ENCODE measurements at places on chromosomes 2 and 18. TPM values are rescaled to one million over a fixed set of nuclear protein-coding genes. Genes with fewer than 3 reads are reported as not detected.
A peak's percentile ranks its signal among the peaks of the same experiment; 100 is the strongest.

DNA sequence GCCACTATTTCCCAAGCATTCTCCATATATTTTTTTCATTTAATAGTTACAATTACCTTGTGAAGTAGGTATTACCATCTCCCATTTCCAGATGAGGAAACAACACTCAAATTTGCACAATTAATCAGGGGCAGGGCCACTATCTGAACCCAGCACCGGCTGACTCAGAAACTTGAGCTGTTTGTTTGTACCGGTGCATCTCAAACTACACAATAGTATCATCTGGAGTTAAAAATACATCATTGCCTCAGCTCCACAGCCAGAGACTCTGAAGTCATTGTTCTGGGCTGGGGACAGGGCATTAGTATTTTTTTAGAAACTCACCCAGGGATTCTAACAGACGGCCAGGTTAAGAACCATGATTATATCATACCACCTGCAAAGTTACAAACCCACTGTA lies 55.9 kb downstream of the CDCA7 start:
- H3K27ac ChIP-seq: no peak overlapping the region
- no peaks in the 10 kb centered on the region for H3K27me3 ChIP-seq
- no peaks in the 10 kb centered on the region for H3K36me3 ChIP-seq
- DNase-seq: no peak
- H3K4me1 ChIP-seq: no peaks in the 10 kb centered on the region

- DNase-seq: no peak
- H3K27ac ChIP-seq: no peak overlapping the region
- H3K4me1 ChIP-seq: no peaks in the 10 kb centered on the region
- H3K27me3 ChIP-seq: no peaks in the 10 kb centered on the region
- H3K36me3 ChIP-seq: no peaks in the 10 kb centered on the region
Observed at GRCh38 chr2:112782234-112782799, 2.0 kb downstream of the IL1A start.

DNA sequence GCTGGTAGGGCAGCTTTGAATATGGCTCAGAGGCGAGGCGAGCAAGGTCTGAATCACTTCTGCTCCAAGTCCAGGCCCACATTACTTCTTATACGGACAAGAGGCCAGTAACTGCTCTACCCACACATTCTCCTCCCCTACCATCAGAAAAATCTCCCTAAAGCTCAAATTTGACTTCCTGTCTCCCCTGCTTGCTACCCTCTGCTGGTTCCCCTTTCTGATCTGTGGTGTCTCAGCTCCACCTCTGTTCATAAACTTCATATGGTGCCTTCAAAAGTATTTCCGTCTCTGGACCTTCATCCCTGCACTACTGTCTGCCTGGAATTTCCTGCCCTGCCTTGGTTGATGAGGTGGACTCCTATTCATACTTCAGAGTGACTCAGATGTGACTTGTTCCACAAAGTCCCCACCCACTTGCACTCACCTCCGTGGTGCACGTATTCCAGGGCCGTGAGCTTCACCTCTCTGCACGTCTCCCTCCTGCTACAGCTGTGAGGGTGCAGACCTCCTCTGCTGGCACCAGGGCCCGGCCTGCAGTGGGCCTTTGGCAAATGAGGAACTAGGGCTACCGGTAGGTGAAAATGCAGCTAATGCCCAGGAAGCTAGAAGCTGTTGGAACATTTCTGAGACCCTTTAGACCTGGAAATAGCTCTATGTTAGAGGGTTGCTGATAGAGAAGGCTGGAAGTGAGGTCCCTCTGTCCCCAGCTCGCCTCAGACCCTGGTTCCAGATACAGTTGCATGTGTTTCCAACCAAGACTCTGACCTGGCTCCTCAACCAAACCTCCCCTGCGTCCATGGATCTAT lies 24.6 kb upstream of the KCMF1 start:
- no peaks in the 10 kb centered on the region for H3K4me1 ChIP-seq
- H3K4me3 ChIP-seq: no peak overlapping the region
- no peak overlapping the region for H3K27ac ChIP-seq
- H3K27me3 ChIP-seq: no peaks in the 10 kb centered on the region
- DNase-seq: no peak

DNA sequence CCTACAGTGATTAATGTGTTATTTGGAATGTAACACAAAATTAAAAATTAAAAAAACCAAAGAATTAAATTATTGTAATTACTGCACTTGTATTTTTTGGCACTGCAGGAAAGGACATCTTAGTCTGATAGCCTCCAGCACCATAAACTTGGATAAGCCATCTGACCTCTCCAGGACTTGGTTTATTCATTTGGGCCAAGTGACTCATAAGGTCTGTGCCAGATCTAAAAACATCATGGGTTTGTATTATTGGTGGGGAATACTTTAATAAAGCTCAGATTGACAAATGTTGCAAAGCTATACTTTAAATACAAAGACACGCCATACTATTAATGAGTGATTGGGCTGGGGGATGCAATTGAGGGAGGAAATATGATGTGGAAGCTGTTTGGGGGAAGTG lies 225.2 kb downstream of the ZNF521 start:
- no peak overlapping the region for H3K4me3 ChIP-seq
- no peak overlapping the region for H3K27ac ChIP-seq
- no peaks in the 10 kb centered on the region for H3K36me3 ChIP-seq
- DNase-seq: no peak
- no peaks in the 10 kb centered on the region for H3K27me3 ChIP-seq

GRCh38 chr2:102460467-102460866 lies 12.6 kb upstream of the SLC9A4 start:
- no peak for DNase-seq
- H3K4me3 ChIP-seq: no peak overlapping the region
- no peak overlapping the region for H3K27ac ChIP-seq
- no peaks in the 10 kb centered on the region for H3K27me3 ChIP-seq

GRCh38 chr2:74983631-74984392 lies 25.4 kb downstream of the POLE4 start:
- H3K4me1 ChIP-seq: no peaks in the 10 kb centered on the region
- DNase-seq: no peak
- no peaks in the 10 kb centered on the region for H3K27me3 ChIP-seq
- no peak overlapping the region for H3K4me3 ChIP-seq
- H3K27ac ChIP-seq: no peak overlapping the region
- no peaks in the 10 kb centered on the region for H3K36me3 ChIP-seq

- H3K4me3 ChIP-seq: no peak overlapping the region
- H3K27me3 ChIP-seq: no peaks in the 10 kb centered on the region
- no peaks in the 10 kb centered on the region for H3K36me3 ChIP-seq
- H3K27ac ChIP-seq: no peak overlapping the region
- DNase-seq: no peak
- no peaks in the 10 kb centered on the region for H3K4me1 ChIP-seq
Observed at GRCh38 chr2:206962966-206963365, 23.6 kb downstream of the CPO start.

- H3K27ac ChIP-seq: no peak overlapping the region
- no peak overlapping the region for H3K4me3 ChIP-seq
- H3K4me1 ChIP-seq: peaks cover 13% of the 10 kb centered on the region
- DNase-seq: no peak
- no peaks in the 10 kb centered on the region for H3K27me3 ChIP-seq
Observed at GRCh38 chr2:113202305-113203216, 28.8 kb downstream of the PSD4 start.

DNA sequence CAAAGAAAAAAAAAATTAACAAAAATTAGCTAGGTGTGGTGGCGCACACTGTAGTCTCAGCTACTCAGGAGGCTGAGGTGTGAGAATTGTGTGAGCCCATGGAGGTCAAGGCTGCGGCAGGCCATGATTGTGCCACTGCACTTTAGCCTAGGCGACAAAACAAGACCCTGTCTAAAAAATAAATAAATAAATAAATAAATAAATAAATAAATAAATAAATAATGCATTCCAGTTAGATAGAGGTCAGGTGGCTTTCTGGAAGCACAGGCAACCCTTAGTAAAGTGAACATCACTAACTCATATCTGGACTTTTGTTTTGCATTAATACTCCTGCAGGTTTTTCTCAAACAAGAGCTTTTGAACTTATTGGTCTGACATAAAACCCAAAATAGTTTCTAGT lies 206.8 kb downstream of the L3MBTL4 start:
- no peaks in the 10 kb centered on the region for H3K4me1 ChIP-seq
- H3K27me3 ChIP-seq: no peaks in the 10 kb centered on the region
- no peak for DNase-seq
- H3K36me3 ChIP-seq: peaks cover 4% of the 10 kb centered on the region
- H3K27ac ChIP-seq: no peak overlapping the region

The GALR1 gene
- total RNA-seq: 1.1 TPM

DNA sequence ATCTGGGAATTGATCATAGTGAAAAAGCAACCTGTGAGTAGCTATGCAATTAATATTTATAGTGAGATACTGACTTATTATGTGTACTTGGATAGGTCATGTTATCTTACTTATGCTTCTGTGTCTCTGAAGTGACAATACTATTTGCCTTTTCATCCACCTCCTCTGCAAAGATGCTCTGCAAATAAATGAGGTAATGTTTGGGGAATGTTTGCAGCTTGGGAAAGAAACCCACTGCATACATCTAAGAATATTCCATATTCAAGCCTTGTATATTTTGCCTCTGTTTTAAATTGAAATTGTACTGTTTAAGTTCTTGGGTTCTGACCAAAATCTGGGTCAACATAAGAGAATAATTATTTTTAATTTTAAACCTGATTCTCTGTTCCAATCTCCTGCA lies 217.4 kb upstream of the DTNA start:
- no peak for DNase-seq
- no peaks in the 10 kb centered on the region for H3K4me1 ChIP-seq
- no peaks in the 10 kb centered on the region for H3K36me3 ChIP-seq
- peaks cover 8% of the 10 kb centered on the region for H3K27me3 ChIP-seq
- H3K27ac ChIP-seq: no peak overlapping the region
- H3K4me3 ChIP-seq: no peak overlapping the region

GRCh38 chr18:59918320-59918755 lies 18.5 kb downstream of the PMAIP1 start:
- no peaks in the 10 kb centered on the region for H3K4me1 ChIP-seq
- no peaks in the 10 kb centered on the region for H3K27me3 ChIP-seq
- no peak overlapping the region for H3K4me3 ChIP-seq
- no peaks in the 10 kb centered on the region for H3K36me3 ChIP-seq
- no peak overlapping the region for H3K27ac ChIP-seq
- peak; percentile 72 for DNase-seq

GRCh38 chr2:15812187-15812780 lies 128.1 kb upstream of the MYCN start:
- H3K36me3 ChIP-seq: no peaks in the 10 kb centered on the region
- no peak for DNase-seq
- H3K27ac ChIP-seq: no peak overlapping the region
- H3K27me3 ChIP-seq: no peaks in the 10 kb centered on the region

The CCDC150 gene
- total RNA-seq: not detected

DNA sequence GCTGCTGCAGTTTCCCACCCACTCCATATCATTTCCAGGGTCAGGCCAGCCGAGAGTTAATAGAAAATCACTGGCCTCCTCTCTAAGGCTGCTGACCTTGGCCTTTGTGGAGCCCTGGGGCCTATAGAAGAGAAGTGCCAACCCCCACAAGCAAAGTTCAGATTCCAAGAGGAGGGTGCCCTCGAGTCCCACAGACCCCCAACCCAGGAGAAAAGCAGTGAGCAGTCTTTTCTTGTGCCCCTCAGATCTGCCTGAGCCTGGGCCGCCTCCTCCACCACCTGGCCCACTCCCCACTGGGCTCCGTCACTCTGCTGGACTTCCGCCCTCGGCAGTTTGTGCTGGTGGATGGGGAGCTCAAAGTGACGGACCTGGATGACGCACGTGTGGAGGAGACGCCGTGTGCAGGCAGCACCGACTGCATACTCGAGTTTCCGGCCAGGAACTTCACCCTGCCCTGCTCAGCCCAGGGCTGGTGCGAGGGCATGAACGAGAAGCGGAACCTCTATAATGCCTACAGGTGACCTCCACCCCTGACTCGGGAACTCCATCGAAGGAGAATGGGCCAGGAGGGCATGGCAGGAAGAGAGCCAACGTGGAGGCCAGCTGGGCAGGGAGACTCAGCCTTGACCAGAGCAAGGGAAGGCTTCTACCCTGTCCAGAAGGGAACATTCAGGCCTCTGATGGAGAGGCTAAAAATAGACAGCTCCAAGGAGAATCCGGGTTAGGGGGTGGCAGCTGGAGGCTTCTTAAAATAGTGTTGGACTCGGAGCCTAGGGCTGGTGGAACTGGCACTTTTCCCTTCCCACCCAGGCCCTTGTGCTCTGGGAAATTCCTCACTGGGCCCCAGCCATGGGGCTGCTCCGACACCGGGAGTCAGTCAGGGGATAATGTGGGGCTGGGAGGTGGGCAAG lies 6.2 kb downstream of the PKDCC start:
- DNase-seq: peak; percentile 35
- no peaks in the 10 kb centered on the region for H3K27me3 ChIP-seq
- no peaks in the 10 kb centered on the region for H3K36me3 ChIP-seq

- DNase-seq: no peak
- H3K27ac ChIP-seq: no peak overlapping the region
- no peaks in the 10 kb centered on the region for H3K4me1 ChIP-seq
- no peak overlapping the region for H3K4me3 ChIP-seq
Observed at GRCh38 chr2:118980573-118980972, 38.6 kb downstream of the MARCO start.

DNA sequence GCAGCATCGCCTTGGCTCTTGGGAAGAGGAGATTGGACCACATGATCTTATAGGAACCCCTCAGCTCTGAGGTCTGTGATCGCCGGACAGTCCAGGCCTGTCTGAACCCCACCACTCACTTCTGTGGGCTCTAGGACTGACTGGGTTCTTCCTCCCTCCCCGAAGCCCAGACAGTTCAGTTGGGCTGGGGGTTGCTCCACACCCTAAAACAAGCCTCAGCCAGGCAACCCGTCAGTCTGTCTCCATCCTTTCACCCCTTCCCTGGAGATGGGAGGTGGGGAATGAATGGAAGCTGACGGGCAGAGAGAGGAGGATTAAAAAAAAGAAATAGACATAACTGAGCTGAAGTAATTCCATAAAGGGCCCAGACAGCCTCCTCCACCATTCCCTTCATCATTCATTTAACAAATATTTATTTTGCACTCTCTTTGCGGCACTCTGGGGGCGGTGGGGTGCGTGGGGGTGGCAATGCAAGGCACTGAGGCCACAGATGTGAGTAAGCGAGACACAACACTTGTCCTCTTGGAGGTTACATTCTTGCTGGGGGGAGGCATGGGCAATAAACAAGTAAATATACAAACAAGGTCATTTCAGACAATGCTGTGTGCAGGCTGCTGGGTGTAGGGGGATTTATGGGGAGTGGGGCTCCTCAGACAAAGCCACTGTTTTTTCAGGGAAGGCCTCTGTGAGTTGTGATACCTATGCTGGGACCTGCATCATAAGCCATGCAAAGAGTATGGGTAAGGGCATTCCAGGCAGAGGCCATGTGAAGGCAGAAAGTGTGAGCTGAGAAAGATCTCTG lies 12.9 kb downstream of the WNT10A start:
- H3K36me3 ChIP-seq: no peaks in the 10 kb centered on the region
- H3K27me3 ChIP-seq: peaks cover 34% of the 10 kb centered on the region
- peaks cover 6% of the 10 kb centered on the region for H3K4me1 ChIP-seq
- no peak overlapping the region for H3K27ac ChIP-seq

GRCh38 chr18:50457639-50458038 lies 82.8 kb downstream of the SKA1 start:
- no peak overlapping the region for H3K4me3 ChIP-seq
- no peaks in the 10 kb centered on the region for H3K27me3 ChIP-seq
- H3K36me3 ChIP-seq: no peaks in the 10 kb centered on the region
- DNase-seq: no peak

The RBFA gene
- total RNA-seq: 45.1 TPM

- peaks cover 30% of the 10 kb centered on the region for H3K4me1 ChIP-seq
- no peak overlapping the region for H3K27ac ChIP-seq
- H3K36me3 ChIP-seq: no peaks in the 10 kb centered on the region
- H3K27me3 ChIP-seq: no peaks in the 10 kb centered on the region
- no peak overlapping the region for H3K4me3 ChIP-seq
- DNase-seq: no peak
Observed at GRCh38 chr2:66560683-66561082, 125.8 kb downstream of the MEIS1 start.

All from adrenal gland (tissue), 19 donors.